ENCODE measurements at places on chromosomes 16 and 17. TPM values are rescaled to one million over a fixed set of nuclear protein-coding genes. Genes with fewer than 3 reads are reported as not detected.
A peak's percentile ranks its signal among the peaks of the same experiment; 100 is the strongest.

DNA sequence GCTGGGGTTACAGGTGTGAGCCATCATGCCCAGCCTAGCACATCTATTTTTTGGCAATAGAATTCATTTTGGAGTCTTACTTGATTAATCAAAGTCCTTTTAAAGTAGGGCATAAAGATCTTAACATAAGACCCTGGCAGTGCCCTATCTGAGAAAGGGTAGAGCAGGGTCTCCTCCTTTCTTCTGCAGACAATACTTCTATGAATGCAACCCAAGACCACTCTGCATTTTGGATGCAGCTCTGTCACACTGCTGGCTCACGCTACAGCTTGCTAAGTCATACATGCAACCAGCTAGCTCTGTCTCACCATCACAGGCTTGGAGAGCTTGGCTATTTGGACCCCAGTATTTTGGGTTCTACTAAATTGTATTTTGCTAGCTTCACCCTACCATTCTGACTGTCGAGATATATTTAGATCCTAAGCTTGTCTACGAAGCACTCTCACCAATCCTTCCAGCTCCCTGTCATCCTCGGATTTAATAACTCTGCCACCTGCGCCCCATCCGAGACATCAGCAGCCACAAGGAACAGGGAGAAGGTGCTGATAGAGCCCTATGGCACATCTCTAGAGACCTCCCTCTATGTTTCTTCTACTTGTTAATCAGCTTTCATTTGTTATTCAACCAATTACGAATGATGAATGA, 45.1 kb downstream of the RBFOX3 start:
- H3K4me1 ChIP-seq, result no peaks in the 10 kb centered on the region
- peaks cover 15% of the 10 kb centered on the region for H3K27me3 ChIP-seq
- no peaks in the 10 kb centered on the region for H3K36me3 ChIP-seq

EFCAB5 gene
- 0.24 TPM for total RNA-seq

GRCh38 chr16:50204453-50205108, 51.5 kb downstream of the TENT4B start:
- no peaks in the 10 kb centered on the region for H3K27me3 ChIP-seq
- no peak overlapping the region for H3K4me3 ChIP-seq
- no peaks in the 10 kb centered on the region for H3K36me3 ChIP-seq

MYH11 gene
- not detected for total RNA-seq

DNA sequence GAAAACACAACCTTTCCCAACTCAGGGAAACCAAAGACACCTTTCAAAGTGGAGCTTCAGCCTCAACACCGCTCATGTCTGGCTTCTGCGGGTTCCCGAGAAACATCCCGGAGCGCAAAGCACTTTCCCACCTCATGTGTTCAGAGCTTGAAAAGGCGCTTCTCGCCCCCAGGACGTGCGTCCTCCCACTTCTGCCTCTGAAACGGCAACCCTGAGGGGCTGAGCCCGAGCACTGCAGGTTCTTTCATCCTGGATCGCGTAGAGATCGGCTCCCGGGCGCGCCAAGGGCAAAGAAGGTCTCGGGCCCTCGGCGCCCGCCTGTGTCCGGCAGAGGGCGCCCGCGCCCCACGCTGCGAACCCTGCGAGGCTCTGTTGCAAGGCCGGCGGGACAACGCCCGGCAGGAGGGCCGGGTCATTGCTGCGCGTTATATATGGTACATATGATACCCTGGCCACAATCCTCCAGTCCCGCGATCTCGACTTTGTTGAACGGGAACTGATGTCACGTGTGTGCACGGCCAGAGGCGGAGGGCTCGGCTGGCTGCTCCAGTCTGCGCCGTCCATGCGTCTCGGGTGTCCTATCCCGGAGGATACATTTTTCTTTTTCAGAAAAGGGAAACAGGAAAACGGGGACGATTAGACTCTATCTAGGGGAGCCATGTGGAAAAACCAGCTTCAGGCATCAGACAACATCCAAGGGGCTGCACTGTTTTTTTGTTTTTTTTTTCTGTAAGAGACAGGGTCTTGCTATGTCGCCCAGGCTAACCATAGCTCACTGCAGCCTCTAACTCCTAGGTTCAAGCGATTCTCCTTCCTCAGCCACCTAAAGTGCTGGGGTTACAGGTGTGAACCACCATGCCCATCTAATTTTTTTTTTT, 19.1 kb downstream of the COQ7 start:
- H3K27ac ChIP-seq, result no peak overlapping the region
- peak; percentile 83 for DNase-seq
- no peaks in the 10 kb centered on the region for H3K4me1 ChIP-seq
- H3K4me3 ChIP-seq, result peak overlapping the region; percentile 42

- peaks cover 41% of the 10 kb centered on the region for H3K4me1 ChIP-seq
- H3K4me3 ChIP-seq, result no peak overlapping the region
- H3K36me3 ChIP-seq, result peaks cover 45% of the 10 kb centered on the region
Observed at GRCh38 chr16:31711344-31711845, 162.2 kb upstream of the ZNF267 start.

GRCh38 chr17:4527566-4528125, 27.5 kb downstream of the MYBBP1A start:
- no peak overlapping the region for H3K4me3 ChIP-seq
- no peak overlapping the region for H3K27ac ChIP-seq
- DNase-seq, result no peak
- H3K4me1 ChIP-seq, result no peaks in the 10 kb centered on the region

DNA sequence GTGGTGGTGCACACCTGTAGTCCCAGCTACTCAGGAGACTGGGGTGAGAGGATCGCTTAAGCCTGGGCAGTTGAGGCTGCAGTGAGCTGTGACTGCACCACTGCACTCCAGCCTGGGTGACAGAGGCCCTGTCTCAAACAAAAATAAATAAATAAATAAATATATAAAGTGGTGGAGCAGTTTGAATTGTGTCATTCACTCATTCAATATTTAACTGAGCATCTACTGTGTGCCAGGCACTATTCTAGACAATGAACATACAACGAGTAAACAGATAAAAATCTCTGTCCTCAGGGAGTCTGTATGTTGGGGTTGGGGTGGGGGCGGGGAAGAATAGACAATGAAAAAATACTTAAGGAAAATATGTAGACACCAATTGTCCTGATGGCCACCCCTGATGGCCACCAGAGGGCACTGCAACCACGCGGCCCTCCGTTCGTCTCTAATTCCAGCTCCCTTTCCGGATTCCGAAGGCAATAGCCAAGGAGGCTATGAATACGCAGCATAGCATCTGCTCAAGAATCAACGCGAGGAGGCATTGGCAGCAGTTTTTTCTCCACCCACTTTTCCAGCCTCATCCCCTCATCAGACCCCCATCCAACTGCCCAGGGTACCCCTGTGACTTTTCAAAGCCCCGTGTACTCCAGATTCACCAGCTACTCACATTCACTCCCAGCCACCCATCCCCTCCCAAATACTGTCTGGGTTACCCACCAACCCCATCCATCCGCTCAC, 21.4 kb downstream of the QPRT start:
- H3K4me3 ChIP-seq, result peak overlapping the region; percentile 26
- DNase-seq, result peak; percentile 86
- H3K4me1 ChIP-seq, result peaks cover 34% of the 10 kb centered on the region
- H3K36me3 ChIP-seq, result no peaks in the 10 kb centered on the region
- H3K27ac ChIP-seq, result peak overlapping the region; percentile 80
- no peaks in the 10 kb centered on the region for H3K27me3 ChIP-seq

ST6GALNAC2 gene
- 0.51 TPM for total RNA-seq

DNA sequence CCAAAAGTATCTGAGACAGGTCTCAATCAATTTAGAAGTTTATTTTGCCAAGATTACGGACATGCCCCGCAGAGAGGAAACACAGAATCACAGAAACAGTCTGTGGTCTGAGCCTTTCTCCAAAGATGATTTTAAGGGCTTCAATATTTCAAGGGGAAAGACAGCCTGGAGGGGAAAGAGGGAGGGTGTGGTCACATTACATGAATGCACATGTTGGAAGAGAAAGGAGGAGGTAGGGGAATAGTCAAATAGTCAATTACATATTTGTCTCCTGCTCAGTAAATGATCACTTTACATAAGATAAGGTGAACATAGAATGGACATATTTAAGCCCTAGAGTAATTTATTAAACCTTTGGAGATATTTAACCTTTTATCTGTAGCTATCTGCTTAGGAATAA, 12.3 kb downstream of the UNC45B start:
- no peak for DNase-seq
- H3K27ac ChIP-seq, result no peak overlapping the region
- H3K4me1 ChIP-seq, result peaks cover 43% of the 10 kb centered on the region
- H3K4me3 ChIP-seq, result no peak overlapping the region
- H3K27me3 ChIP-seq, result no peaks in the 10 kb centered on the region

DNA sequence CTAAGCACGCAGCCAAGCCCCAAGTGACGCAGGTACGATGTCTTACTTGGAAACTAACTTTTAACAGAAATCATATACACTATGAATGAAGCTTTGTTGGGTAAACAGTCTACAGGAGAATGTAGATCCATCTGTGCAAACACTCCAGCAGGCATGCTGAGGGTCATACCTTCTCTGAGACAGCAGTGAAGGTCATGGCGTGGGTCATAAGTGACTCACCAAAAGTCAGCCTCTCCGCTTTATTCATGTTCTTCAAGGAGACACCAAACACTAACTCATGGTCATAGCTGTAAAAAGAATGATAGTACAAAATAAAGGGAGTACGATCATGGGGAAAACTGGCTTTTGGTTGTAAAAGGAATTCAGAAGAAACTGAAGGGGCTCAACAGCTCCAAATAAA, 20.6 kb downstream of the BLMH start:
- H3K27me3 ChIP-seq, result no peaks in the 10 kb centered on the region
- DNase-seq, result no peak
- no peaks in the 10 kb centered on the region for H3K4me1 ChIP-seq
- peaks cover 55% of the 10 kb centered on the region for H3K36me3 ChIP-seq

Measured in activated CD4-positive, alpha-beta memory T cell treated with anti-CD3 and anti-CD28 coated beads for 36 hours (primary cell).